ACHN (cell line): ENCODE measurements at places on chromosomes 2 and 18.

DNA sequence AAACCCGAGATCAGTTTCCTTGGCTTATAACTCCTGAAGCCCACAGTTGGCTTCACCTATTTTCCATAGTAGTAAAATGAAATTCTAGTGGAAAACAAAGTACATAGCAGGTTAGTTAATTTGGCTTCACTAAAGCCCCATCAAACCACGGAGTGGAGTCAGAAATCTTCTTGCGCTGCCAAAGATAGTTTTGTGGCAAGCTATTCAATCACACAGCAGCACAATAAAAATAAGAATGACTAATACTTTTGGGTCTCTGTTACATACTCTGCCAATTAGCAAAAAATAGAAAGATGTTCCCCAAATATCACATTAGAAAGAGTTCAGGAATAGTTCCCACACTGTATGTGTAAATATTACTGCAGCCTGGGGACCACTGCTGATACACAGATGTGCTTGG is 175.2 kb upstream of the NOL4 start:
- no peak for DNase-seq

DNA sequence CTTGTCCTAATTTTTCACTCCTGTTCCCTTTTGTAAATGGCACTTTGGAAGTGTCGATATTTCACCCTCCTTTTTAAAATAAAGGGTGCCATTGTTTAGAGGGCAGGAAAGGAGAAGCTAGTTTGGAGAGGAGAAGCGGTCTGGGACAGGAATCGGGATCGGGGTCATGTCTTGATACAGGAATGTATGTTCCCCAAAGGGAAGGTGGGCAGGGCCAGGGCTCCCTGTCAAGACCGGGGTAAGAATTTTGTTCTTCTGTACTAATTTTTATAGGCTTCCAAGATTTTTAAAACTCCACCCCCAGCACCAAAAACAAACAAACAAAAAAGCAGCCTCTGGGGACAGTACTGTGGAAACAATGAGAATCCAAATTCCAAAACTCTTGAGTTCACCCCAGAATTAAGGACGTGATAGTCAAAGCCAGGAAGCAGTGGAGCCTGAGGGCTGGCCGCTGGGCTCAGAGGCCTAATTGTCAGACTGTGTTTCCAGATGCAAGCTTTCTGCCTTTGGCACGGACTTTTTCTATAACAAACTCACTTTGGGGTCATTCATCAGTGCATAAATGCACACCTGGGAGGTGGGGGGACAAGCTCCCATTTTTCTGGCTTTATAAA is 250.4 kb upstream of the SIX2 start:
- no peak for DNase-seq

DNA sequence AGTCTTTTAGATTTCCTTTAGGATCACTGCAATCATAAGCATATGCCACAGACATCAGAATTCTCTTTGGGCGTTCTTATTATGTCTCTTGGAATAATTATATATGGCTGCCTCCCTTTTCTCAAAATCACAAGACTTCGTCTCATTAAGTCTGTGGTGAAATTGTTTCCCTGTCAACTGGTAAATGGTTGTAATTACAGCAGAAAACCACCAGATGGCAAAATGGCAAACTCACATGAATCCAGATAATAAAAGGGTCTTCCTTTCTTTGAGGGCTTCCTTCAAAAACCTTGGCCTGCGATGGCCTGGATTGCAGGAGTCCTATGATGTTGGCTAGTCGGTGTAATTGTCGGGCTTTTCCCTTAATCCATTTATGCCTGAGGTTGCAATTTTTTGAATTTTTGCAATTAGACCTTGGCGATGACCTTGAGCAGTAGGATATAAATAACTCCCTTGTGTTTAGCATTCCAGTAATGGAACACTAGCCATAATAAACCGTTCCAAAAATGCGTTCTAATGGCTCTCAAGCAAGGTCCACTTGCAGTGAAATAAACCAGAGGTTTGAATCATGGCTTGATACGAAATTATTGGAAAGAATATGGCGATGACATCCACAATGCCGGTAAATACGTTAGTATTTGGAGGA is 656.4 kb downstream of the MBD2 start:
- DNase-seq = peak; percentile 20

GRCh38 chr2:61705625-61706024 is 148.2 kb downstream of the FAM161A start:
- DNase-seq = no peak

- DNase-seq = no peak
Observed at GRCh38 chr2:102284611-102285010, 26.8 kb upstream of the IL1RL1 start.

DNA sequence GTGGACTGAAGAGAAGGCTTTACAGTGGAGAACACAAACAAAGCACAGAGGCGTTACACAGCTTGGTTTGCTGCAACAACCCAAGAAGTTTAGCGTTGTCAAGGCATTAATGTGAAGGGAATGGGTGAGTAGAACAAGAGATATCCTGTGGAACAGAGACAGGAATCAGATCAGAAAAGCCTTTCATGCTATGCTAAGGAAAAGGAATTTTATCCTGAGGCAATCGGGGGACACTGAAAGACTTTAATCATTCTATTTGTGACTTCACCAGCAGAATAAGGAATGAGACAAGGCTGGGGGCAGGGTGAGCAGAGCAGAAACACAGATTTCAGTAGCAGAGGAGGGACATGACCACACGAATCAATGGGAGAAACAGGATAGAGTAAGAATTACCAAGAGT is 600.7 kb downstream of the IRS1 start:
- no peak for DNase-seq

DNA sequence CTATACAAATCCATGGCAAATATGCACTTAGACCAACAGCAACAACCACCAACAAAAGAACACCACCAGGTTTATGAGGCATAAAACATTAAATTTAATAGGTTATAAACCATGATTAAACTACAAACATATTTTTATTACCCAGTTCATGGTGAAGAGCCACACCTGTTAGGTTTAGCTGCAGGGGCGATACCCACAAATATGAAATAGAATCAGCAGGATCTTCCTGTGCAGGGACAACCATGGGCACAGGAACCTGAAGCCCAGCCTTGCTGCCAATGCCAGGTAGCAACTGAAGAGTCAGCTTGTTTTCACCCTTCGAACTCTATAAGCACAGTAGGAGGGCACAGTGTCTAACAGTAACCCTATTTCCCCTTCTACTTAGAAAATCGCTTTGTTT is 675.0 kb downstream of the SATB2 start:
- no peak for DNase-seq

DNA sequence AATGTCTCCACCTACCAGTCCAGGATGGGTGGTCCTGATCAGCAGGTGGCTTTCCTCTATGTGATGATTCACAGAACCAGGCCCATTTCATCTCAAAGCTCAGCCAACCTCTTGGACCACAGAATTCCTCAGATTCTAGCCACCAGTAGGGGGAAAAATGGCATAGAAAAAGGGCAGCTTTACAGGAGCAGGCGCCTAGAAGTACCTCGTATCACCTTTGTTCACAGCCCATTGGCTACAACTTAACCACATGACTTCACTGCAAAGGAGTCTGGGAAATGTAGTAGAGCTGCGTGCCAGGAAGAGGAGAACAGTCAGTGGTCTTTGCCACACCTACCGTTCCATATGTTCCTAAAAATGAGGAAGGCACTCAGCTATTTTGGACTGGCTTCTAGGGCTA is 62.8 kb upstream of the DTNA start:
- DNase-seq = no peak

- no peak for DNase-seq
Observed at GRCh38 chr2:217158928-217159327, 299.1 kb upstream of the TNP1 start.

DNA sequence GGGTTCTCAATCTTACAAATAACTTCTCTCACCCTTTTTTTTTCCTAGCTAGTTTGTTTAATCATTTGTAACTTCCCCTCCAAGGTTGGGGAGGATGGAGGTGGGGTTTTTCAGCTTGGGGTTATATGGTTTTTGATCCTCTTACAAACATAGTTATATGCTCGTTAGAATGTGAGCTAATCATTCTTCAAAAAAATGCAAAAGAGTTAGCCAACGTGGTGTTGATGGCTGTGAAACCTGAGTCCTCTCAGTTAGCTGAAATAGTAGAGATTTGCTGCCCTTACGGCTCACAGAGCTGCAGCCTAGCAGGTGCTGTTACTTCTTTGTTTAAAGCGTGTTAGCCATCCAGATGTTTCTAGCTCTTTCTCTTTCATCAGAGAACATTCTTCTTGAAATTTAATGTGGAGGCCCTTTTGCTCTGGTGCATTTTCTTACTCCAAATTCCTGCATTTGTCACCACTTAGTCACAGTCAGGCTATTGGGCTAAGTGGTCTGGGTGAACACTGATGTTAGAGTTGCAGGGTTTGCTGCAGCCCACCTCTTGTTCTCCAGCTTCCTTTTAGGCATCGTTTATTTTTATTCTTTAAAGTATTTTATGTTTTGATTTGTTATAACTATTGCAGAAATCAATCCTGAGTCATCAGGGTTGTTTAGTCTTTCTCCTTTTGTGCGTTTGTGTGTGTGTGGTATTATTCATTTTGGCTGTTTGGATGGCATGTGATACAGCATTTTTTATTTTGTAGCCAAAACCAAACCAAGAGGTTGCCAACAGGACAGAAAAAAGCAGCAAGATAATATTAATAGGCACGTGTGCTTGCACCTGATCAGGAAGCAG is 41.1 kb downstream of the LIMS1 start:
- peak; percentile 66 for DNase-seq

DNA sequence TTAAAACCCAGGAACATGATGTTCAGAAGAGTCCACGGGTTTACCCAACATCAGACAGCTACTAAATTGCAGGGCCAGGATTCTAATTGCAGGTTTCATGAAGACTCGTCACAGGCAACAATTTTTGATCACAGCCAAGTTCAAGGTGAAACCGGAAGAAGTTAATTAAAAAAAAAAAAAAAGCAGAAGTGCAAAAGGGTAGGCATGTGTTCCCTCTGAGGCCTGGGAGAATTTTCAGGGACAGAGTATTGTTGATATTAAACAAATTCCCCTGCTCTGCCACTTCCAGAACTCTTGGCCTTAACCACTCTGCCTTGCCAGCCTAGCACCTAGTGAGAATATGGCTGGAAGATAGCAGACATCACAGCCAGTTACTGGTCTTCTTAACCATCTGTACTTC is 99.4 kb upstream of the TRIB2 start:
- no peak for DNase-seq

DNA sequence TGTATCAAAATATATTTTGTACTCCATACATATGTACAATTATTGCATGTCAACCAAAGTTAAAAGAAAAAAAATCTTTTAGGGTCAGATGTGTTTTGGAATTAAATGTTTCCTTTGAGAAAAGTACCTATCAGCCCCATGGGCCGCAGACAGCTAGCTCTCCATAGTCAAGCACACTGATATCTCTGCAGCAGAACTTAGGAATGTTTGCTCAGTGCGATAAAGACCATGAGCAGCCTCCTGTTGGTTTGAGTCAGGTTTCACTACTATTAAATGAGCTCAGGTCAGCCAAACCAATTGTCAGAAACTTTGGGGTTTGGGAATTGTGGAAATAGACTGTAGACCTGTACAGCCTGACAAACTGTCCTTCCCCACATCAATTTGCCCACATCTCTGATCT is 33.7 kb downstream of the LCT start:
- DNase-seq = no peak

- DNase-seq = no peak
Observed at GRCh38 chr2:220664272-220665107, 907.6 kb downstream of the EPHA4 start.

GRCh38 chr2:209425471-209426071 is 1.7 kb downstream of the MAP2 start:
- DNase-seq = peak; percentile 58

GRCh38 chr2:240724431-240724830 is 32.8 kb downstream of the AQP12A start:
- no peak for DNase-seq

- no peak for DNase-seq
Observed at GRCh38 chr2:236177604-236177966, 9.4 kb upstream of the GBX2 start.

DNA sequence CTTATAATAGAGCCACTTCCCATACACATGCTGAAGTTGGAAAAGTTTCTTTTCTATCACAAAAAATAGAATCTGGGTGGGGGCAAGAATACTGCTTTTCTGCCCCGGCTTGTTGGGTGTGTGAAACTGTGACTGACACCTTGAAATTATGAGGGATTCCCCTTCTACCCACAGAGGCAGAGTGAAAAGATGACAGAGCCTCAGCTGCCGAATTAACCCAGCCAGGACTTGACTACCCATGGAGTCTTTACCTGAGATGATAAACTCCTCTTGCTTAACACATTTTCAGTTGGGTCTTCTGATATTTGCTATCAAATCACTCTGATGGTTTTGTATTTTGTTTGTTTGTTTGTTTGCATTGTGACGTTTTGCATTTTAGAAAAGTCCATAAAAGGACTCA is 66.0 kb upstream of the PMAIP1 start:
- no peak for DNase-seq

- DNase-seq = no peak
Observed at GRCh38 chr2:168182550-168183249, 64.7 kb downstream of the STK39 start.

GRCh38 chr2:109348671-109349502 is 219.9 kb downstream of the SH3RF3 start:
- no peak for DNase-seq

DNA sequence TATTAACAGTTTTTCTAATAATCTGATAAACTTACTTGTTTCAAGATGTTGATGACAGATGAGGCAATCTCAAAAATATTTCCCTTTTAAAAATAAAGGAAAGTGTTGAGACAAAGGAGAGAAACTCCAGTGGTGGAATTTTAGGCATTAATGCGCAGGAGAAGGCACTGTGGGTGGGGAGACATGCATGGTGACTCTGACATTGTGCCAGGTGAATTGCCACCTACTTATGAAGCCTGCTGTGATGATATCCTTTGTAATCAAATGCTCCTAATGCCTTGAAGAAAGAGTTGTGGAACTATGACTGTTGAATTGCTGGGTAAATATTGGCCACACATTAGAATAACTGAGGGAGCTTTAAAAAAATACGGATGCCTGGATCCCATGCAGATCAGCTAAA is 101.4 kb downstream of the PLA2R1 start:
- no peak for DNase-seq

GRCh38 chr2:114089636-114090319 is 199.9 kb downstream of the ACTR3 start:
- no peak for DNase-seq

DNA sequence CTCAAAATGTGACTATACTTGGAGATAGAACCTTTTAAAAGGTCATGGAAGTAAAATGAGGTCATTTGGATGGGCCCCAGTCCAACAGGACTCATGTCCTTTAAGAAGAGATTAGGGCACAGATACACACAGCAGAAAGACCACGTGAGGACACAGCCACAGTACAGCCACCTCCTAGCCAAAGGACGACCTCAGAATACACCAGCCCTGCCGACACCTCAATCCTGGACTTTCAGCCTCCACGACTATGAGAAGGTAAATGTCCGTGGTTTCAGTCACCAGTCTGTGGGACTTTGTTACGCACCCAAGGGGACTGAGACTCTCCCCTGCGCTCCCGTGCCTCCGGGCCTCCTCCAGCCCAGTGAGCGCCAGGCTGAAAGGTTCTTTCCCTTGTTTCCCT is 30.2 kb upstream of the HPCAL1 start:
- DNase-seq = no peak

GRCh38 chr2:19226871-19227270 is 131.6 kb downstream of the OSR1 start:
- DNase-seq = no peak
